Upper lobe of right lung (tissue), 1 donor: ENCODE measurements at places on chromosomes 11 and 22. TPM values are rescaled to one million over a fixed set of nuclear protein-coding genes. Genes with fewer than 3 reads are reported as not detected.

GRCh38 chr22:32617271-32617670 is 142.7 kb downstream of the FBXO7 start:
- no peak for DNase-seq

GRCh38 chr11:40328890-40329614 is 1130.4 kb downstream of the LRRC4C start:
- DNase-seq, result no peak

DNA sequence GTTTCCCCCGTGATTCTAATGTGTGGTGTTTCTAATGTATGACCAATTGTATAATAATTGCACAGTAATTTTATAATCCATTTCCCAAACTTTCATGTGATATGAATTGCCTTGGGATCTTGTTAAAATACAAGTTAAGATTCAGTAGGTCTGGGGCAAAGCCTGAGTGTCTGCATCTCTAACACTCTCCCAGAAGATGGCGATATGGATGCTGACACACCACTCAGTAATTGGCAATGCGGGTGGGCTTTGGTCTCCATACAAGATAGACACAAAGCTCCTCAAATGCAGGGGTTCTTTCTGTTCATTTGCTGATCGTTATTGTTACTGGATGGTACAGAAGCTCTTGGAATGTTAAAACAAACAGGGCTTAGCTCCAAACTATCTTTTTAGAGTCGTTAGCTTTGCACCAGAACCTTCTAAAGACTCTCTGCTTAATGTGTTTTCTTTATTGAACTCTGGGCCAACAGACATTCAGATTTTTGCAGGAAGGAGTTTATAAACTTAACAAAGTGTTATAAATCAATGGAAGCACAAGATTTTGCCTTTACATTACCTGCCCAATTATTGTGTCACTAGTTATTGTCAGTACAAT is 45.4 kb upstream of the ANO3 start:
- DNase-seq, result no peak

GRCh38 chr22:19655399-19655798 is 58.9 kb upstream of the SEPTIN5 start:
- no peak for DNase-seq

DNA sequence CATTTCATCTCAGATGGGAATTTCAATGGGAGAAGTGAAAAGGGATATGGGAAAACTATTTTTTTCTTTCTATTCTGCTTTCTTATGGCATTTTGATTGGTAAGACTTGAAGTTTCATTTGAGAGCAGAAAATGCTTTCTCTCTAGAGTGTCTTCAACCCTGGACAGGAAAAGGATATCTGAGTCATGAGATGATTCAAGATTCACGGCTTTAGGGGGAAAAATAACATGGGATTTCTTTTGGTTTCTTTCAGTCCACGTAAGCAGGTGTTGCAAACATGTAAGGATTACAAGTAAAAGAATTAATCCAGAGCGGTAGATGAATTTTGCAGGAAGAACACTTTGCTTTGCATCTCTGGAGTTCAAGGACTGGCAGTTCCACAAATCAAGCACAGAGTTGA is 1001.0 kb upstream of the TENM4 start:
- DNase-seq, result no peak

DNA sequence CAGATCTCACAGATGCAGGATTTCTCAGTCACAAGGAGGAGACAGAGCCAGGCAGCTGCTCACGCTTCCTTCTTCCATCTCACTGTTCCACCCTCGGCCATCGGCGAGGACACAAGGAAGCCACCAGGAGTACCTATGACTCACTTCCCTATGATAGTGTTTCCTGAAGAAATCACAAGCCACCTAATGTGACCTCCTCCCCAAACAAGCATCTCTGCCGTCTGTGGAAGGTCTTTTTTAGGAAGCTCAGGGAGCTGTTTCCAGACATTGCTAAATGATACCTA is 672.7 kb downstream of the TBC1D22A start:
- no peak for DNase-seq

Gene MRGPRX4
- total RNA-seq, result not detected

Gene APOA5
- total RNA-seq, result not detected

- DNase-seq, result no peak
These were observed 19.6 kb downstream of the AMOTL1 start for GRCh38 chr11:94787801-94788200.

GRCh38 chr11:128582496-128583366 is 4.6 kb downstream of the ETS1 start:
- no peak for DNase-seq
